ENCODE measurements at places on chromosomes 6 and 20.

DNA sequence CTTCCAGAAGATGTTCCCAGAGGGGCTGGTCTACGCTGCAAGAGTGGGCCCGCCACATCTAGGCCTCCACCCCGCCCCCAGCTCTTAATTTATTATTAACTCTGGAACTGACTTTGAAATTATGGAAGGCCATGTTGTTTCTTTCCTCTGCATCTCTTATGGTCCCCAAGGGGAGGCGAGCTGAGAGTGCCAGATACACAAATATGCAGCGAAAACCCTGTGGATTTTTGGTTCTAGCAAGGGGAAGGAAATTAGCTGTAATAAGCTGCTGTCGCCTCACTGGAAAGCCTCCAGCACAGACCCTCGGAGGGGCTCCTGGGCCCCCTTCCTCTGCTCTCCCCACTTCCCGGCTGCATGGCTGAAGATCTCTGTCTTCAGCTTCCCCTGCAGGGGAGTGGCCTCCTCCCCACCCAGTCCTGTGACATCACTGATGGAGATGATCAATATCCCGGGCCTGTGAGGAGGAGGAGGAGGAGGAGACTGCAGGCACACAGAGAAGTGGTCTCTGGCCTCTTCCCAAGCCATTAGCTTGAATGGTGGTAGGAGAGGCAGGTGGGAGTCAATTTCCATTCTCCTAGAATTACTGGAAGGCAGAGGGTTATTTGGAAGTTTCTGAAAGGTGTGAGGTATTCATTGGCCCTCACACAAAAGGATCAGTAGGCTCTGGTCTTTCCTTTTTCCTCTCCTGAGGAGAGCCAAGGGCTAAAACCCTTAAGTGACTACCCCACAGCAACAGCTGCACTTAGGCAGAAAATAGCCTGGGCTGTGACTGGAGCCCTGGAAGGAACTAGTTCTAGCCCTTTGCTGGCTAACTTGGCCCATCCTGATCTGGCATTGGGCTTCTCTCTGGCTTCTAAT, 39.7 kb upstream of the CCDC167 start:
- no peak for DNase-seq

GRCh38 chr6:15575357-15576033, 87.3 kb downstream of the DTNBP1 start:
- DNase-seq = no peak

DNA sequence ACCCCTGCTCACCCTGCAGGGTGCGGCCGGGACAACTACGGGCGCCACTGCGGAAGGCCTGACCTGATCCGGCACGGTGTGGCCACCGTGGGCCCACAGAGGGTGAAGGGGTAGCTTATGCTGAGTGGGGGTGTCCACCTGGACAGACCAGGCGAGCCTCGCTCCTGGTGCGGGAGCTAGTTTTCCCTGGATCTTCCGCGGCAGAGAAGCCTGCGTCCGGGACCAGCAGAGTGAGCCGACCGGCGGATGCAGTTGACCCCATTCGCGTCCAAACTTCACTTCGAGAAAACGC, 38.2 kb downstream of the NCR2 start:
- no peak for DNase-seq

GRCh38 chr6:81553216-81553615, 199.3 kb downstream of the TENT5A start:
- DNase-seq = no peak

DNA sequence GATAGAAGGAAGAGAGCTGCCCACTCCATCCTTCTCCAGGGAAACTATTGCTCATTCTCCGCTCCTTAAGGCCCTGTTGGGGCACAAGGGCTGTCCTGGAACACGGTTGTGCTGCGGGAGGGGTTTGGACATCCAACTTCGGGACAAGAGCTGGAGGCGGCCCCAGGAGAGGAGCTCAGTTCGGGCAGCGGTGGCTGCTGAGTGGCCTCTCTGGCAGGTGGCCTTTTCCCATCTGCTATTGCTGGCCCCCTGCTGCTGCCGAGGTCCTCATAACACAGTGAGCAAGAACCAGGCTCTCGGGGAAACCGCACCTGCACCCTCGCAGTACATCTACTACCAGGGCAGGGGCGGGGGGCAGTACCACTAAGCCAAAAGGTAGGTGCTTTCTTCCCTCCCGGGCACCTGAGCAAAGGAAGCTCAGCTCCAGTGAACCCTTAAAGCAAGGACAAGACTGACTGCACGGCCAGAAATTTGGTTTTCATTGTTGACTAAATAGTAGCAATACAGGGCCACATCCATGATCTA, 63.7 kb downstream of the PSMG4 start:
- DNase-seq = no peak

DNA sequence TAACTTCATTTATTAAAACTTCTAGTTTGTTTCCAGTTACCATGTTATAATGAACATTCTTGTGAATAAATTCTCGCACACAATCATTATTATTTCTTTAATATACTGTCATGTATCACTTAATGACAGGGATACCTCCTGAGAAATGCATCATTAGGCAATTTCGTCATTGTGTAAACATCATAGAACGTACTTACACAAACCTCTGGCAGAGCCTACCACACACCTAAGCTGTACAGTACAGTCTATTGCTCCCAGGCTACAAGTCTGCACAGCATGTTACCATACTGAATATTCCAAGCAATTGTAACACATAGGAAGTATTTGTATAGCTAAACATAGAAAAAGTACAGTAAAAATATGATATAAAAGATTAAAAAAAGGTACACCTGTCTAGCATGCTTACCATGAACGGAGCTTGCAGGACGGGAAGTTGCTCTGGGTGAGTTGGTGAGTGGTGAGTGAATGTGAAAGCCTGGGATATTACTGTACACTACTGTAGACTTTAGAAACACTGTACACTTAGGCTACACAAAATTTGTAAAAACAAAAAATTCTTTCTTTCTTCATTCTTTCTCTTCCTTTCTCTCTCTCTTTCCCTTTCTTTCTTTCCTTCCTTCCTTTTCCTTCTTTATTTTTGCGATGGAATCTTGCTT, 268.2 kb upstream of the SOX4 start:
- DNase-seq = no peak

DNA sequence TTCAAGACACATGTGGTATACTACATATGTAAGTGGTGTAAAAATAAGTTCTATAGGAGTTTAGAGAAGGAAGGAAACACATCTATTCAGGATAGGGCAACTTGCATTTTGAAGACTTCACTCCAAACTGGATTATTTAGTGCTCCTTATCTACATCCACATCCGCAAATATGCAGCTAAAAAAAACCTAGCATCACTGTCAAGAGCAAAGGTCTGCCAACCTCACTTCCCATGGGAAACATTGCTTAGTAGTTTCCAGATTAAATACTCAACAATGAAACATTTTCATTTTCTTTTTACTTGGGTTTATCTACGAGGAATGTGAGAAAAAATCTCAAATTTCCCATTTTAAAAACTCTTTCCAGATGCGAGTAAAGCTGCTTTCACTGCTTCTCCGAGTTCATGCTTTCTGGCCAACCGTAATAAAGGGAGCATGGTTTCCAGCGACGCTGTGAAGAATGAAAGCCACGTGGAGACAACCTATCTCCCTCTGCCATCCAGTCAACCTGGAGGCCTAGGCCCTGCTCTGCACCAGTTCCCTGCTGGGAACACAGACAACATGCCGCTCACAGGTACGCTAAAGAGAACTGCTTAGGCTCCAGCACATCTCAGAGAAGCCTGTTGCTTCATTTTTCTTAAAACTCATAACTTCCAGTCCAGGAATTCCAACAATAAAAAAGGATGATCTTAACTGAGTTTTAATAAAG, 48.2 kb downstream of the RFX6 start:
- no peak for DNase-seq

Data from mucosa of descending colon (tissue), 3 donors.